ENCODE measurements at places on chromosomes 1 and 21.

DNA sequence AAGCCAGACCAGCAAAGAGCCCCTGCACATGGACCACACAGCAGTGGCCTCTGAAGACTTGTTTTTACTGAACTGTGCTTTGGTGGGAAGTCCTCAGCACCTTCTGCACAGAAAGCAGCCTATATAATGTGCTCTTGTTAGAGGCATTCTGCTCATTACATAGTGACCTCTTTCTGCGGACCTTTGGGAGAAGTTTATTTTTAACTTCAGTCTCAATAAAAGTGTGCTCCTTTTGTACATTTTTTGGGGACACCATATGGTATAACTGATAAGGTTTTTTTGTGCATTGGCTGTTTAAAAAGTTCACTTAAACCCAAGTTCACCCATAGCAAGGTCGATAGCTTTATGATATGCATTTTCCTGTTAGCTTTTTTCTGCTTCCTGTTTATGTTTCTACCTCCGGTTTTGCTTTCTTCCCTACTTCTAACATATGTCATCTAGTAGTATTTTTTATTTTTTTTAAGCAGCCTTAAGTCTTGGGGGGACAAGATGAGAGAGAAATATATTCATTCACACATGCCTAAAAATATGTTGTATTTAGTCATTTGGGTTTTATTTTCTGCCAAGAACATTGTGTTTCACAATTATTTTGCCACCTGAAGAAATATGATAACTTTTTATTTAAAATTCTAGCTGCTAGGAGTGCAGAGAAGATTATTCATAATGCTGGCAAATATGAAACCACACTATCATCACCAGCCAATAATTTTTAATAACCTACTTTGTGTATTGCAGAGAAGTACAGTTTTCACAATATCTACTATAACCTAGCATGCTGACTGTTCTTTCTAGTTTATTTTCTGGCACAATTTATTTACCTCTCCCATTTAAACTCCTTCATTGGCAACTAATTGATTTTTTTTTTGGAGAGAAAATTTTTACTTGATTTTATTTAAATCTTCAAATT, 22.9 kb upstream of the SLC19A2 start:
- DNase-seq = no peak

DNA sequence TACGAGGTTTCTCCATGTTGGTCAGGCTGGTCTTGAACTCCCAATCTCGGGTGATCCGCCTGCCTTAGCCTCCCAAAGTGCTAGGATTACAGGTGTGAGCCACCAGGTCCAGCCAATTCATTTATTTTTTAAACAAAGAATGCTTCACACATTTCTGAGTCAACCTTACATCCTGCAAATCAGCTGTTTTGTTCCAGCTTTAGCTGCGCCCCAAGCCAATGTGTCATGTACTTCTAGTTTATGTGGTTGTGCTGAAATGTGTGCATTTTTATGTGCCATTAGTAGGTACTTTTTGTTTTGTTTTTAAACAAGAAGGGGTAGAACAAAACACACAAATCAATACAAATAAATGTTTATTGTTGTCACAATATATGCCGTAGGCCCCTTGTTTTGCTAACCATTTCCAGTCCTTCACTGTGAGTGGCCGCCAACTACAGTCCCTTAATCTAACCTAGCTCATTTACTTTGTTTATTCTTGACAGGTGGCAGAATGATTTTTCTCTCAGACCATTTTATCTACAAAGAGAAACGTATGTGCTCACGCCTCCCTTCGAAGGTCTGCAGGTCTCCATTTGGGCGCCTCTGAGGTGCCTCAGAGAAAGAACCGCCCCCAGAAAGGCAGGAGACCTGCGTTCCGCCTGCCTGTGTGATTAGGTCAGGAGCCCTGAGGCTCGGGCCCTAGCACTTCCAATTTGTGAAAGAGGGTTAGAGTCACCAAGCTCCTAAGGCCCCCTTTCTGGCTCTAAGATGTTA, 2.8 kb upstream of the CASQ2 start:
- DNase-seq = no peak

GRCh38 chr1:69611316-69611715, 43.6 kb downstream of the LRRC7 start:
- no peak for DNase-seq

- no peak for DNase-seq
Observed at GRCh38 chr1:48966583-48966982, 189.9 kb upstream of the BEND5 start.

DNA sequence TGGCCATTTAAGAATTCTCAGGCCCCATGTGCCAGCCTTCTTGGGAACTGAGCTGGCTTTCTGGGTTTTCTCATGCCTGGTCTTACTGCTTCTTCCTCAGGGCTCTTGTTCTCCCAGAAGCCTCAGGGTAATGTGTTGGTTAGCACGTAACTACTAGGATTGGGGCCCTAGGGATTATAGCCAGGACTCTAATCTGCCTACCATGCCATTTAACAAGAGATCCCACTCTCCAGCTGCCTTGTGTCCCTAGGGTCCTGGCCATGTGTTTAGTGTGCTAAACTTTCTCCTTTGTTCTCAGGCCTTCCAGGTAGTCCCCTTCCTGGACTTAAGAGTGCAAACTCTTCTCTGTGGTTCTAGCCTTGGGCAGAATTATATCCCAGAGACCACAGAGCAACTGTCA, 2.2 kb upstream of the SH3BGRL3 start:
- DNase-seq = no peak

GRCh38 chr21:46206163-46207005, 22.1 kb upstream of the SPATC1L start:
- no peak for DNase-seq
